CD8-positive, alpha-beta memory T cell (primary cell): ENCODE measurements at places on chromosomes 5 and 9.

GRCh38 chr9:126790561-126790960 is 14.3 kb upstream of the ZBTB43 start:
- DNase-seq = no peak

DNA sequence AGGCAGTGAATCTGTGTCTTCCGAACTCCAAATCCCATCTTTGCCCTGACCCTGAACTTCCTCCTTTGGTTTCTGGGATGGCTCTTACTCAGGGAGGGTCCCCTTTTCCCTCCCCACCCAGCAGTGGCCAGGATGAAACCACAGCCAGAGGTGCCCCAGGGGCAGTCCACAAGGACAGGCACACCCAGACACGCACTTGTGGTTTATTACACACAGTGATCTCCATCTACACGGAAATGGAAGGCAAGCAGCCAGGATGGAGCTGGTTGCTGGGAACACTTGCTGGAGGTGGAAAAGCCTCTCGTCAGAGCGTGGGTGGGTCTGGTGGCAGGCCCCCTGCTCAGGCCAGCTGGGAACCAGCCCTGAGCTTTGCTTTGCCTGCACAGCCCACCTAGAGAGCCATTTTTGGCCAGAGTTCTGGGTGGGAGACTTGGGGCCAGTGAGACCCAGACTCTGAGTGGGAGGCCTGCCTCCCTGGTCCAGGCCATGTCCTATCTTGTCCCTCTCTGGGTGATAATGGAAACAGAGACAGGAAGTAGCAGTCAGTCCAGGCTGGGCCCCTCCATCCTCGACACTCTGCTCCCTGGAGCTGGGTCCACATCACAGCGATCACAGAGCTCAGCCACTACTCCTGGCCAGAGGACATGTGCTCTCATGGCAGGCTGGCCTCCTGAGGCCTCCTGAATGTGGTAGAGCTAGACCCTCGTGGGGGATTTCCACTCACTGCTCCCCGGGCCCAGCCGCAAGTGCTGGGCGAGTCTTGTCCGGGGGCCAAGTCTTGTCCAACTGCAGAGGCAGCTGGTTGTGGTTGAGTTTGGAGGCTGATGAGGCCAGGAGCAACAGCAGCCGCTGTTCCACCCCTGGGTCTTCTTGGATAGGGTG is 5.1 kb upstream of the PHYKPL start:
- DNase-seq = no peak

DNA sequence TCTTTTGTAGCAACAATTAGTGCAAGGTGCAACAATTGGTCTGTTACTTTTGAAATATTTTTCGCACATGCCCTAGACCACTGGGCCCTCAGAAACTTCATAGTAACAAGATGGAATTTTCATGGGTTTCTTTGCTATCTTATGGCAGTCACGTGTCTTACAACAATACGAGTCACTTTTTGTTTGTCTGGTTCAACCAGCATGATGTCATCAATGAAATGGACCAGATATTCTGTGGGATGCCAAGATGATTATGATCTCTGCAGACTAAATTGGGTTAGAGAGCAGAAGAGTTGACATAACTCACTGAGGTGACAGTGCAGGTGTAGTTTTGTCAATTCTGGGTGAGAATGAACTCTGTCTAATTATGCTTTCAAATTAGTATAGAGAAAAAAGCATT is 239.6 kb upstream of the RIOK2 start:
- no peak for DNase-seq

DNA sequence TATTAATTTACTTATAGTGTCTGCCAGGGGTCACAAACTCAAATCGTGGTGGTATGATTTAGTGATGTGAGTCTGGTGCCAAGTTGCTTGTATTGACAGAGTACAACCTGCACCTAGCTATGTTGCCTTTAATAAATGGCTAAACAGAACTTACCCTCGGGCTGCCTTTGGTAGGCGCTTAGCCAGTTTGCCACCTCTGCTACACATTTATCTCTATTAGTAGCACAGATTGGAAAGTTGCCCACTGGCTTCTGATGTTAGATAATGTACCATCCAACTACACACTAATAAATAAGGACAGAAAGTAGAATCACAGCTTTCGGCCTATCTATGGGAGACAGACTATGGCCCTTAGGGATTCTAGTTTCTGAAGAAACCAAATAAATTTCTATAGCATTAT is 368.4 kb downstream of the MAN2A1 start:
- DNase-seq = no peak

GRCh38 chr5:149765932-149766331 is 35.8 kb downstream of the PPARGC1B start:
- DNase-seq = no peak

- no peak for DNase-seq
These were observed 118.7 kb upstream of the PUM3 start for GRCh38 chr9:2962471-2963172.

DNA sequence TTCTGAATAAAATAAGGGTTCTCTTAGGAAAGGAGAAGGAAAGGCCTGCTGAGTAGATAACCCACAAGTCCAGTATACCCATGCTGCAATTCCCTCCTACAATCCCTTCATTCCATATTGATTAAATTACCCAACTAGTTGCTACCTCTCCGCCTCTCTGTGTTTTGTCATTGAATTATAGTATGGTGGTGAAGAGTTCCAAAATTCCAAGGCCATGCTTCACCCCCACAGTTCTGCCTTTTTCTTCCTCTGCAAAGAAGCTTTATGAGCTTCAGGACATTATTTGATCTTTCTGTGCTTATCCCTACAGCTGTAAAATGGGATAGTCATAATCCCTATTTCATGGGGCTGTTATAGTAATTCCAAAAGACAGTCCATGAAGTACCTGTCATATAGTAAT is 215.6 kb downstream of the ACTL7B start:
- DNase-seq = no peak

GRCh38 chr5:157431544-157432200 is 28.3 kb upstream of the NIPAL4 start:
- no peak for DNase-seq

GRCh38 chr5:170095646-170096045 is 10.1 kb upstream of the FOXI1 start:
- DNase-seq = no peak

DNA sequence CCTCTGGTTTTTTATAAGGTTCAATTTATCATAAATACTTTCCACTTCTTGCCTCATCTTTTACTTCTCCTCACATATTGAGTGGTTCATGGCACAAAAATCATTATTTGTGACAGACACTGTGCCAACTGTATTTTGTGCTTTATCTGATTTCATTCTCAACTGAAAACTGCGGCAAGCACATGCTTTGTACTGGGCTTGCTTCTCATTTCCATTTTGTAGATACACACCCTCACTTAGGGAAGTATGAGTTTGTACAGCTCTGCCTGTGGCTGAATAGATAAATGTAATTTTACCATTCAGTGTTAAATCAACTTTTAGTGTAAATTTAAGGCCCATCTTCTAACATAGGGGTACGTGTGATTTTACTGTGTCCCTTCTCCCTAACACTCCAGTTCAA is 83.6 kb downstream of the ANXA2R start:
- DNase-seq = no peak

GRCh38 chr9:125966466-125966865 is 219.3 kb downstream of the PBX3 start:
- DNase-seq = no peak

GRCh38 chr9:133777068-133777791 is 39.1 kb upstream of the SARDH start:
- no peak for DNase-seq

GRCh38 chr9:28317745-28318144 is 744.5 kb upstream of the C9orf72 start:
- no peak for DNase-seq

GRCh38 chr5:135127439-135128240 is 93.6 kb upstream of the PITX1 start:
- DNase-seq = no peak
